ENCODE measurements at places on chromosomes 16 and 17.

- peak; percentile 75 for DNase-seq
These were observed 12.1 kb downstream of the UBN1 start for GRCh38 chr16:4859190-4859899.

DNA sequence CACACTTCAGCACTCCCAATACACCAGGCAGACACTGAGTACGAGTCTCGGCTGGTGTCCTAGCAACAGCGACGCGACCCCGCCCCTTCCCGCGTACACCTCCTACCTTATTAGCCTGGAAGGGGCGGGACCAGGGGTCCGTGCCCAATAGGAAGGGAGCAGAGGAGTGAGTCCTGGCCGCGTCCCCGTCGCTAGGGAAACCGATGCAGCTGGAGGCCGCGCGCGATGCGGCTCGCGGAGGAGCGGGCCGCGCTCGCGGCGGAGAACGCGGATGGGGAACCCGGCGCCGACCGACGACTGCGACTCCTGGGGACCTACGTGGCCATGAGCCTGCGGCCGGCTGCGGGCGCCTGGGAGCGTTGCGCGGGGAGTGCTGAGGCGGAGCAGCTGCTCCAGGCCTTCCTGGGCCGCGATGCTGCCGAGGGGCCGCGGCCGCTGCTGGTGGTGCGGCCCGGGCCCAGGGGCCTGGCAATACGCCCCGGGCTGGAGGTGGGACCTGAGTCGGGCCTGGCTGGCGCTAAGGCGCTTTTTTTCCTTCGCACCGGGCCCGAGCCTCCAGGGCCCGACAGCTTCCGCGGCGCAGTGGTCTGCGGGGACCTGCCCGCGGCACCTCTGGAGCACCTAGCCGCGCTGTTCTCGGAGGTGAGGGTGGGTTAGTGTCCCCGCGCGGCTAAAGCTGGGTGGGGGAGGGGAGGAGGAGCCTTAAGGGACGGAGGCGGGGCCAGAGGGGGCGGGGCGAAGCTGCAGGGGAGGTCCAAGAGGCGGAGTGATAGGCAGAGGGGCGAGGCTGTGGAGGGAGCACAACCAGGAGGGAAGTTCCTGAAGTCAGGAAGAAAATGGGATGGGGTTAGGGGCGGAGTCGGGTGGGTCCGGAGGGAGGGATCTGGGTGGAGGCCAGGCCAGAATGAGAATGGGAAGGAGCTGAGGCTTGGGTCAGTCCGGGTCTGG lies at the start of gene DNAH9:
DNAH9 (plus strand) TSS at position 197 of the 948 bp plus-strand sequence; CDS start at position 226, 29 bp downstream.
- DNase-seq, result no peak

- DNase-seq, result no peak
These were observed 167.1 kb downstream of the KCNJ2 start for GRCh38 chr17:70336411-70336810.

DNA sequence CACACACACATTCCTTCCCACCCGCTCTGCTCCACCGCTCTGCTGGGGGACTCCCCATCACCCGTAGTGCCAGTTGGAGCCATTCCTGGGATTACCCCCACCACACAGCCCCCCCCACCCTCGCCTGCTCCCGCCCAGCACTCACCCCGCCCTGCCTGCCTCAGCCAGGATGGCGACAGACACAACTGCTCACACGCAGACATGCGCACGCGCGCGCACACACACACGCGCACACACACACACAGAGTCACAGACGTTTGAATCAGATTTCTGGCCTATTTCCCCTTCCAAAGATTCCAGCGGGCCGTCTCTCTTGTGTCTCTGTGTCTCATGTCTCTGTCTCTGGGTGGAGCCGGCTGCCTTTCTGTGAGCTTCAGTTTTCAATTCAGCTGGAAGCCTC lies 4.4 kb downstream of the CACNA1G start:
- DNase-seq, result no peak

GRCh38 chr16:11329071-11329491 lies 16.2 kb upstream of the RMI2 start:
- DNase-seq, result peak; percentile 53

GRCh38 chr17:55348749-55349354 lies 72.8 kb downstream of the MMD start:
- peak; percentile 46 for DNase-seq

- no peak for DNase-seq
These were observed 9.4 kb downstream of the SGCA start for GRCh38 chr17:50175035-50175807.

DNA sequence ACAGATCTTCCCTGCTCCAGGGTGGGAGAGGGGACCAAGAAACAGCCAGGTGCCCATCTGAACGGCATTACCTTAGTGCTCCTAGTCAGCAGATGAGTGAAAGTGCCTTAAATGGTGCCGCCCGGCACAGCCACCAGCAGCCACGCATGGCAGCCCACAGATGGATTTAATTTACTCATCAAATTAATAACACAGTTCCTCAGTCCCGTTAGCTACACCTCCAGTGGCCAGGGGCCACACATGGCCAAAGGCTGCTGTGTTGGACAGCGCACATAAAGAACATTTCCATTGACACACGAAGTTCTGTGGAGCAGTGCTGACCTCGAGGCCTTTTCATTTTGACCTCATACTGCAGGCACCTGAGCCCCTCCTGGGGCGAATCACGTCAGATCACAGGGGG lies 166.3 kb downstream of the CMIP start:
- no peak for DNase-seq

GRCh38 chr17:68972119-68972704 lies 17.0 kb upstream of the ABCA8 start:
- DNase-seq, result peak; percentile 21

DNA sequence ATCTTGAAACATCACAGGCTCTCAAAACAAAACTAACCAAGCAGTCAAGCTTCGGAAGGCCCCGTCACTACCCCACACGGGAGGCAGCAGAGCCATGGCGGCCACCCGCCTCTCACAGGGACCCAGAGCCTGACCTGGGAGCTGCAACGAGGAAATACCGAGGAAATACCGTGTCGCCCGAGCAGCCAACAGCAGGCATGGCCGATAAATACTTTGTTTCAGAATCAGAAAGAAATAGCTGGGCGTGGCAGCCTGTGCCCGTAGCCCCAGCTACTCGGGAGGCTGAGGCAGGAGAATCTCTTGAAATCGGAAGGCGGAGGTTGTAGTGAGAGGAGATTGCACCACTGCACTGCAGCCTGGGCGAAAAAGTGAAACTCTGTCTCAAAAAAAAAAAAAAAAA lies 6.9 kb downstream of the LMF1 start:
- no peak for DNase-seq

GRCh38 chr17:21213638-21214014 lies 335 bp downstream of the TMEM11 start:
- DNase-seq, result no peak

- peak; percentile 99 for DNase-seq
These were observed 8.1 kb upstream of the TIMP2 start for GRCh38 chr17:78933025-78933958.

DNA sequence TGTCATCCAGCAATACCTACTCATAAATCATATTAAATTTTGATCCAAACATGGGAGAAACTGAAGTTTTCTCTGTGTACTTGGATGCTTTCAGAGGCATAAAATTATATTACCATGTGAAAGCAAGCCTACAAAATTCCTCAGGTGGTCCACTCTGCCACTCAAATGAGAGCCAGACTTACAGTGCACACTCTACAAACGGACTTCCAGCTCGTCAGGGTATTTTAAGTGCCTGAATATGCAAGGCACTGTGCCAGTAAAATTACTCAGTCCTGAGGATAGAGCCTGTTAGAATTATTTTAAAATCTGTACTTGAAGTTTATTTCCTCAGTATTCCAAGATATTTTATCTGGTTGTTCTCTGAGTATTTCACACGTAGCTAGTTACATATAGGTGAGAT lies 54.5 kb downstream of the TENT4B start:
- peak; percentile 37 for DNase-seq

DNA sequence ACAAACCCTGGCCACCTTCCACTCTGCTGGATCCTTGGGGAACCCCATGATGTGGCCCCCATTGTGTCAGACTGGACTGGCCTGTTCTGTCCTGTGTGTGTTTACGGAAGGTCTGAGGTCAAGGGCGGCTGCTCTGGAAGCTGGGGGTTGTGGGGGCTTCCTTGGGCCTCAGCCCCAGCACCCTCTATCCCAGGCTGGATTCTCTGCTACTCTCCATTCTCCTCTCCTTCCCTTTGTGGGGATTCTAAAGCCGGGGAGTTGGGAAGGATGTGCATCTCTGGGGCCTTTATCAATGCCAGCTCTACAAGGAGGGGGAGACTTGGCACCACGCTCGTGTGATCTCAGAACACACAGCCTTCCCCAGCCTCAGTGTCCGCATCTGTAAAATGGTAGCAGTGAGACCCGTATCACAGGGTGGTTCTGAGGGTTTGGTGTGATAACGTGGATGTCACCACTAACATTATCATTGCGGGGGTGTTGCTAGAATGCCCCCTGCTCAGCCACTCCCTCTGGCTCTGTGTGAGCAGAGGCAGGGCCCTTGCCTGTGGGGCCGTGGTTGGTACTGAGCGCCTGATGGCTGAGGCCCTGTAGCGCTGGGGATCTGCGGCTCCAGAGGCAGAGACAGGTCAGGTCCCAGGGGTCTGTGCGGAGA lies 18.1 kb downstream of the ADGRG1 start:
- no peak for DNase-seq

DNA sequence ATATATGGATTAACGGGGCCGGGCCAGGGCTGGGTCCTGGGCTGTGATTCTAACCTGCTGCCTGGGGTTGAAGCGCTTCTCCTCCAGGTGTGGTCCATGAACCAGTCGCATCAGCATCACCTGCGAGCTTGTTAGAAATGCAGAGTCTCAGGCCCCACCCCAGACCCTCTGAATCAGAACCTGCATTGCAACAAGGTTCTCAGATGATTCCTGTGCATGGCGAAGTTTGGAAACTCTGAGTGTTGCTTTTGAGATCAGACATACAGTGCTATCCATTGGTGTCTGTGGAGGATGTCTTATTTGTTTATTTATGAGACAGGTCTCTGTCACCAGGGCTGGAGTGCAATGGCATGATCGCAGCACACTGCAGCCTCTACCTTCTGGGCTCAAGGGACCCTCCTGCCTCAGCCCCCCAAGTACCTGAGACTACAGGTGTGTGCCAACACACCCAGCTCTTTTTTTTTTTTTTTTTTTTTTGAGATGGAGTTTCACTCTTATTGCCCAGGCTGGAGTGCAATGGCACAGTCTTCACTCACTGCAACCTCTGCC lies 99.8 kb downstream of the PITPNC1 start:
- no peak for DNase-seq

GRCh38 chr17:72165867-72166439 lies 45.1 kb downstream of the SOX9 start:
- DNase-seq, result no peak

GRCh38 chr17:556431-556995 lies 158.1 kb downstream of the VPS53 start:
- DNase-seq, result no peak

- DNase-seq, result peak; percentile 81
These were observed 16.3 kb downstream of the PRPSAP1 start for GRCh38 chr17:76337413-76337777.

DNA sequence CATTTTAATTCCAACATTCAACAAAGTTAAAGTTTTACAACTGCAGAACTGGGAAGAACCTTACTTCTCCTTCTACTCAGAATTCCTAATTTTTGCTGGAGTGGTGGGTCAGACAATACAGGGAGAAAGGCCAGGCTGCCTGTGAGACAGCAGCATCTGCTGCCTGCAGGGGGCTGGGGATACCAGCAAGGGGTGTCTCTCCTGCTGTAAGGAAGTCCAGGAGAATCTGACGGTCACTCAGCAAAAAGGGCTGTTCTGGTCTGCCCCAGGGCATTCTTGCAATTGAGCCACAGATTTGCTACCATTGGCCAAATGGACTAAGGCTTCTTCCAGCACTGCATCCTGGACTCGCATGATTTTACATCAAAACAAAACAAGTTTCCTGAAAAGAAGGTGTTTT lies 426.6 kb upstream of the CDH11 start:
- no peak for DNase-seq

- no peak for DNase-seq
These were observed 2.2 kb downstream of the C16orf95 start for GRCh38 chr16:87314990-87315420.

DNA sequence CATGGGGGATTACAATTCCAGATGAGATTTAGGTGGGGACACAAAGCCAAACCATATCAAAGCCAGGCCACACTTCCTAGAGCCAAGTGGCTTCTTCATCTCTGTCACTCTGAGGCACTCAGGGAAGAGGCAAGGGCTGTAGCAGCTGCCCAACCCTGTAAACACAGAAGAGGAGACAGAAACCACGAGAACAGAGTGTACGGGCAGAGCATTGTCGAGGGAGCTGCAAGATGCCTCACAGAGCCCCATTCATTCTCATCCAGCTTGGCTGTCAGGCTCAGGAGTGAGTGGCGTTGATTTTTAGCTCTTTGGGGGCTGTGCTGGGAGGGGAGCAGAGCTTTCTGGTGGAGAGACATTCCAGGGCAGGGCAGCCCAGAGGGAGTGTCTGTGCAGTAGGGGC lies 117.2 kb upstream of the SALL1 start:
- no peak for DNase-seq

- DNase-seq, result no peak
These were observed 130.1 kb upstream of the TMEM97 start for GRCh38 chr17:28188841-28189263.

GRCh38 chr16:55284718-55285099 lies 39.3 kb upstream of the IRX6 start:
- no peak for DNase-seq

DNA sequence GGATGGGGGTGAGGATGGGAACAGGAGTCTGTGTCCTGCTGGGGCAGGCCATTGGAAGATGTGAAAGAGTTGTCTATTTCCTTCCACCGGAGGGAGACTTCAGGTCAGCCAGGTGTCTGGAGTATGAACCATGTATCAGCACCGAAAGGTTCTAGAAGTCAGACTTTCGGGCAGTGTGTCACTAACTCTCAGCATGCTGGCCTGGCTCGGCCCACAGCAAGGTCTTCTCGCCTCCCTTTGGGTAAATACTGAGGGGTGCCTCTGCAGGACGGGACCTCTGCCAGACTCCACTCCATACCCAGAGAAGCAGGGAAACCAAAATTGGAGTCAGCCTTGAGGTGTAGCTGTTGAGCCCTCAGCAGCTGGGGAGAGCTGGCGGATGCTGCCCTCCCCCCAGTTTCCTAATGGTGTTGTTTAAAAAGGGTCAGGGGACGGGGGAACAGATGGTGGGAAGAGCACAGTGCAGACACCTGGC lies 507 bp downstream of the CIITA start:
- no peak for DNase-seq

GRCh38 chr16:68076560-68076959 lies 8.6 kb upstream of the NFATC3 start:
- DNase-seq, result no peak

DNA sequence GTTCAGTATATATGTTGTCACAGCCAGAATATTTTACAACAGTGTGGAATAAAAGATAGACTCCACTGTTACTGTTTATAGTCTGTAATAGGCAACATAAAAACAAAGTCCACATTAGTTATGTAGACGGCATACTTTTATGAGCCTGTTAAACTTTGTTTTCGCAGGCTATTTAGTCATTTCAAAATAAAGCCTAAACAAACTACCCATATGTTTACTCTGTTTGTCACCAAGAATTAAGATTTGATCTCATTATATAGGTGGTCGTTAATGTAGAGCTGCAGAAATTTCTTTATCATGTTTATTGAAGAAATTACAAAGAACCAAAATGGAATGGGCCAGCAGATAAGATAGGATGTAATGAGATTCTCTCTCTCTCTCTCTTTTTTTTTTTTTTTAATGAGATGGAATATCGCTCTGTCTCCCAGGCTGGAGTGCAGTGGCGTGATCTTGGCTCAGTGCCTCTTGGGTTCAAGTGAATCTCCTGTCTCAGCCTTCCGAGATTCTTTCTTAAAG lies 943.8 kb upstream of the SOX9 start:
- DNase-seq, result no peak

- no peak for DNase-seq
These were observed 8.6 kb downstream of the ADGRG1 start for GRCh38 chr16:57637020-57637419.
